Karpas-422 (cell line): ENCODE measurements at places on chromosomes 2 and 18. TPM values are rescaled to one million over a fixed set of nuclear protein-coding genes. Genes with fewer than 3 reads are reported as not detected.

The EHD3 gene
- total RNA-seq: 152 and 200 TPM in 2 replicates

The ABHD1 gene
- 1.4 and 2.4 TPM in 2 replicates for total RNA-seq

The CFAP221 gene
- total RNA-seq: 0.72 TPM in 1 of 2 replicates, not detected in the other

The WNT10A gene
- 2.9 and 3.8 TPM in 2 replicates for total RNA-seq

The RESP18 gene
- not detected in 2 replicates for total RNA-seq

The NYAP2 gene
- not detected in 2 replicates for total RNA-seq

The DNAH7 gene
- 0.14 and 0.82 TPM in 2 replicates for total RNA-seq

The PLEKHH2 gene
- total RNA-seq: not detected in 2 replicates

The SCN3A gene
- not detected in 2 replicates for total RNA-seq

The GALNT5 gene
- total RNA-seq: not detected in 2 replicates

The DHRS9 gene
- 0.40 and 2.1 TPM in 2 replicates for total RNA-seq

The IGFBP5 gene
- not detected in 2 replicates for total RNA-seq

The FOXI3 gene
- total RNA-seq: not detected in 2 replicates

GRCh38 chr2:39779341-39779851, 338 bp upstream of the THUMPD2 start:
- no peak for DNase-seq

GRCh38 chr2:136206613-136207012, 88.7 kb upstream of the CXCR4 start:
- peak; percentile 95 for DNase-seq

DNA sequence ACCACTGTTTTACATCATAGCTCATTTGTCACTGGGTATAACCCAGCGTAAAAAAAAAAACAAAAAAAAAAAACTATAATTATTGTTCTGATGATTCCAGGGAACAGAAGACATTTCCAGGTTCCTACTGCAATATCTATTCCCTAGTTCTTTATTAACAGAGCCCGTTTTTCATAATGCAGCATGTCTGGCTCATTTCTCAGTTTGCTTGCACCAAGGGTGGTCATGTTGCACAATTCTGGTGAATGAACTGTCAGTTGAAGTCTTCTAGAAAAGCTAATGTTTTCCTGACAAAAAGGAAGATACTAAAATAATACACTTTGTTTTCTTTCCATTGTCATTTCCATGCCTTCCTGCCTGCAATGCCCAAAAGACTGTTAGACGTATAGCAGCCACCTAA, 180.1 kb downstream of the RDH14 start:
- no peak for DNase-seq

- peak; percentile 50 for DNase-seq
Observed at GRCh38 chr2:180240774-180241173, 233.7 kb upstream of the CWC22 start.

- no peak for DNase-seq
Observed at GRCh38 chr2:11405599-11406266, 60.2 kb downstream of the E2F6 start.

DNA sequence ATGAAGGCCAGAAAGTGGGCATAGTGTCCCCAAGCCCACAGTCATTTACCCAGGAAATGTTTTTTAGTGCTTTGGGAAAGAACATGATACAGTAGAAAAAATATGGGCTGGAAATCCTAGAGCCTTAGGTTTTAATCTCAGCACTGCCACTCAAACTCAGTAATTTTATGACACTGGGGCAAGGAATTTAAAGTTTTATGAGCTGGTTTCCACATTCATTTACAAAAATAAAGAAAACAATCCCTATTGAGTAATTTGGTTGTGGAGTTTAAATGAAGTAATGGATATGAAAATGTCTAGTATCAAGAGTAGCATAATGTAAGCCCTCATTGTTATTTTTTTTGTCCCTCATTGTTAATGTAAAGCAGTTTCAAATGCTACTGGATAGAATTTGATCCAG, 51.5 kb upstream of the FRZB start:
- DNase-seq: no peak

DNA sequence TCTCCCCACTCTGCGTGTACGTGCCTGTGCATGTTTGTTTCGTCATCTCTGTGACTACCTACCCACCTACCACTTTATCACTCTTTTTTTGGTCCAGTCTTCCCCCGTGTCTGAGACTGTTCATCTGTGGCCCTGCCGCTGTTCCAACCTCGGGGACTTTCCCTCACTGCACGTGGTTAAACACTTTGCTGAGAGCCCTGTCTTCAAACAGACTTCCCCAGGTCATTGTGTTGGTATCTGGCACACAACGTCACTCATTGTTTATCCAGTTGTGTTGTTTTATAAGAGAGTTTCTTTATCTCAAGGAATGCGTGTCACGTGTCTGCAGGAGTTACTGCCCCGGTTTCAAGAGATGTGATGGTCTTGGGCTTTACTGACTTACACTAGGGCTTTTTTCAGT, 262.0 kb upstream of the RASGRP3 start:
- DNase-seq: no peak

GRCh38 chr2:226981791-226982326, 146.0 kb downstream of the RHBDD1 start:
- no peak for DNase-seq

- DNase-seq: no peak
Observed at GRCh38 chr2:31324016-31324633, 90.2 kb downstream of the EHD3 start.

DNA sequence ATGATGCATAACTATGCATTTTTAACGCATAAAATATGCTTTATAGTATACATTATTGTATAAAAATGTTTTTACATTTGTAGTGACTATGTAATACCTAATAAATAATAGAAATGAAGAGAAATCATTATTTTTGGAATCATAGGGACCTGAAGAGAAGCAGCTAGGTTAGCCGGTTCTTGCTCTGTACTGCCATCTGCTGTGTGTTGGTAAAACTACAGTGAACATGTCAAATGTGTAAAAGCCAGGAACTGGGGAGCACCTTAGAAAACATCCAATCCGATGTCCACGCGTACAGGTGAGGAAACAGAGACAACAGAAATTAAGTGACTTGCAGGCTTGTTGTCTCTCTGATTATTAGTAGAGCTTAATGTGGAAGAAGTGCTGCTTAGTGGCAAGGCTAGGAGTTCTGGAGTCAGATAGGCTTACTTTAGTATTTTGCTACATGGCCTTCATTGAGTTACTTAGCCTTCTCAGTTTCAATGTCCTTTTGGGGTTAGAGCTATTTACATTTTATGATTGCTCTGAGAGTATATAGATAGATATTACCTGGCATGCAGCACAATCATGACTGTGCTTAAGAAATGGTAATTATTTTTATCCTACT, 386.5 kb downstream of the DLGAP1 start:
- DNase-seq: peak; percentile 83

- peak; percentile 87 for DNase-seq
Observed at GRCh38 chr18:32289483-32290075, 99.7 kb downstream of the MEP1B start.

- DNase-seq: peak; percentile 88
Observed at GRCh38 chr2:79982445-79982844, 322.1 kb downstream of the LRRTM1 start.

- no peak for DNase-seq
Observed at GRCh38 chr2:152093464-152093863, 5.4 kb downstream of the CACNB4 start.

GRCh38 chr2:216222650-216223352, 113.7 kb downstream of the XRCC5 start:
- peak; percentile 60 for DNase-seq

DNA sequence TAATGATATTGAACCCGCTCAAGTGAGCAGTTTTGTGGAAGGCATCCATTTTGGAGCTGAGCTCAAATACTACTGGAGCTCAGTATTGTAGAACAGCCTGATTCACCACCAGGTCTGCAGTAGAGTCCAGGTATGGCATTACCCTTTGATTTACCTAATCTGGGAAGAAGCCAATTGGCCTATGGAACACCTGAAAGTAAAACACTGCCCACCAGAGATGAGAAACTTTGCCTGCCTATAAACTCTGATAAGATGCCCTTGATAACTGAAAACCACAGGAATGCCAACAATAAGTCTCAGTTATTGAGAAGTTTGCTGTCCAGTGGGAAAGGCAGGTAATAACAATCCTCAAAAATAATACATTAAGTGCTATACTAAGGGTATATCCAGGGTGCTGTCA, 25.5 kb upstream of the TDRD15 start:
- DNase-seq: peak; percentile 10

DNA sequence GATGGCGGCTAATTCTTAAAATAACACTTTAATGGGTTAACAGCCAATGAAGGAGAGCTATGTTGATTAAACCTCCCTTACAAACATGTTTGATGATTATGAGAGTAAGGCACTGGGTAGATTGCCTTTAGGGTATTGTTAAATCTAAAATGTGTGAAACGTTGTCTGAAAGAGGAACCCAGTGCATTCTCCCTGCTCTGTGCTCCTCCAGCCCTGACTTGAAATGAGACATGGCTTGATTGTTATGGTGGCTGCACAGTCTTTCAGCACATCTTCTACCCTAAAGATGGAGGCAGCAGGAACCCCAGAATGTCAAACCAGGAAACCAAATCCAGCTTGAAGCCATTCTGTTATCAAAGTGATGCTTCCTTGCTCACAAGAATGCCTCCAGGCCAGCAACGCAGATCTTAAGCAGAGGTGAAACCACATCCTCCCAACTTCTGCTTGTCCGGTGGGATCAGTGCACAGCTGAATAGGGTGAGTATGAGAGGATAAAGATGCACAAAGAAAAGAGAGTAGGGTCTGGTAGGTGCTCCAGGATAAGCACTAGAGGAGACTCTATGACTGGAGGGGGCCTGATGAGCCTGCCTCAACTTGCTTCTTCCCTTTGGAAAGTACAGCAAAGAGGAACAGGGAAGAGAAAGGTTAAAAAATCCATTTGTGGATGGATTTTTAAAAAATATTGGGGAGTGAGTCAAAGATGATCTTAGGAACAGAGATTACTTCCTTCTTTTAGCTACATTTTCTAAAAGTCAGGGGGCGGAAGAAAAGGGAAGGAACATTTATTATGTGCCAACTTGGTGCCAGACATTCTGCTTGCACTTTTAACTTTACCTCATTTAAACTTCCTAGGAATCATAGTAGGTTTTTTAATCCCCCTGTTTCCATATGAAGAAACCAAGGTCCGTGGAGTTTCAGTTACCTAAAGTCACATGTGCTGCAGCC, 523.0 kb downstream of the TXNL1 start:
- no peak for DNase-seq

DNA sequence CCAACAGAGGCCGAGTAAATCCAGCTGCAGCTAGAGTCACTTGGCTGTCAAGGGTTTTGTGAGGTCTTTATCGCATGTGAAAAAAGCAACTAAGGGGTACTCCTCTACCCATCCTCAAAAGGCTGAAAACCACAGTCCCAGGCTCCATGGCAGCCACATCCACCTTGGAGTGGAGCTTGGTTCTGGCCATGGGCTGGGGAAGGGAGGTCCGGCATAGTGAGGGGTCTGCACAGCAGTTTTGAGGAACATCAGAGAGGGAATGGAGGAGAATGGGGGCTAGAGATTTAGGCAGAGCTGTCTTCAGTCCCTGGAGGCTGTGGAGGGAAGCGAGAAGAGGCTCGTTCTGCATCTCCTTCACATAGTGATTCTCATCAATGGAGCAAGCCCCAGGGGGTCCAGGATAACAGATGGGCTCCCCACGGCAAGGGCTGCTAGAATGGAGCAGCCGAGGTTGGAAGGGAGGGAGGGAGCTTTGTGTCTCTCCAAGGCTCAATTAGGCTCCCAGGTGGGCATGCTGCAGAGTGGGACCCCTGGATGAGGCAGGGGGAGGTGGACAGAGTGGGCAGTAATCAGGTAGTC, 21.0 kb downstream of the MROH2A start:
- no peak for DNase-seq

DNA sequence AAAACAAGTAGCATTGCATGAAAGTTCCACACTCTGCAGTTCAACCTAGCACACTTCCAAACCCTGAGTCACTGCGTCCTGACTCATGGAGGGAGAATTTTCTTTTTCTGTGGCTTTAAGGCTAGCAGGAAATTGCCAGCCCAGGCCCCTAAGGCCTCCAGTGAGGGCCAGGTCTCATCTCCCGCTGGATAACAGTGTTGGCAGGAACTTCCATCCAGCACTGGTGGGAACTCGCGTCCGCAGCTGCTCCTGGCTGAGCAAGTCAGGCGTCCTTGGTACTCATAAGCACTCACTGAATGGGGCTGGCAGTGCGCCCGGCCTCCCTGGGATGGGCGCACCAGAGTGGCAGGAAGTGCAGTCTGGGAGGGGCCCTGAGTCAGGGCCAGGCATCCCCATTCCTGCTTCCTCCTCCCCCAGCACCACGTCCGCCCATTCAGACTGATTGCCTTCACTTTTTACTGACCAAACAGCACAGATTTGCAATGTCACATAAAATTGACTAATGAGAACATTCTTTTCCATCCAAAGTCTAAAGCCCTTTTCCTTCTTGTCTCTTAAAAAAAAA, 14.3 kb downstream of the MALL start:
- DNase-seq: no peak

GRCh38 chr2:70934981-70935380, 719 bp upstream of the ATP6V1B1 start:
- no peak for DNase-seq

DNA sequence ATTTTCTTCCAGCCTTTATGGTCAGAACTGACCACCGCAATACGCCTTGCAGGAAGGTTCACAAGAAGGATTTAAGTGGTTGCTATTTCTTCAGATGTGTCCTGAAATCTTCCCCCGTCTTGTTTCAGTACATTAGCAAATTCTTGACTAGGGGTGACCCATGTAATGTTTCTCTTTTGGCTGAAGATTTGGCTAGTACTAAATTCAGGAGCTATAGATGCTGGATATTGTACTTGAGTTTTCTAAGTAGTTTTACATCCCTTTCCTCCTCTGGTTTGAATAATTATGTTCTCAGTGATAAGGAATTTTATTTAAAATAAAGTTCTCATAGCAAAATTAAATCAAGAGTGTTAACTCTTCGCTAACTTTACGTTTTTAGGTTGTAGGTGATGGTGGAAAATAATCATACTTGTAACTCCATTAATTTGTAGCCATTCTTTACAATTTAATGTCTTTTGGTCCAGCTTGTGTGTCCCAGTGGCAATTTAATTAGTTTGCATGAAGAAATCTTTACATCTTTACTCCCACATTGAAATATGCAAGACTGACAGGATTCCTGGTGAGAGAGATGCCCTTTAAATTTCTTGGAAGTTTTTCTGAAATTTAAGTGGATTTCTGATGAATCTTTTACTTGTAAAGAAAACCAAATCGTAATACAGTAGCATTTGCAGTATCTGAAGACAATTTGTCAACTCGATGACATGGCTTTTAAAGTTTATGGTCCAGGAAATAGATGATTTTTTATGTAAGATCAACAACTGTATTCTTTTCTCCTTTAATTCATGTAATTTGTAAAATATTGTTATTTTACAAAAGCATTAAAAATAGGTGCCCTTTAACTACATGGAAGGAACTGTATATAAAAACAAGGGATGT, 2.8 kb downstream of the PHLPP1 start:
- no peak for DNase-seq
